Activated CD4-positive, alpha-beta T cell treated with anti-CD3 and anti-CD28 coated beads, Interleukin-2, amount 10 ng/mL, durations not matched to agents 7 days and 5 days (primary cell): ENCODE measurements at places on chromosomes 6 and 20. TPM values are rescaled to one million over a fixed set of nuclear protein-coding genes. Genes with fewer than 3 reads are reported as not detected.

DNA sequence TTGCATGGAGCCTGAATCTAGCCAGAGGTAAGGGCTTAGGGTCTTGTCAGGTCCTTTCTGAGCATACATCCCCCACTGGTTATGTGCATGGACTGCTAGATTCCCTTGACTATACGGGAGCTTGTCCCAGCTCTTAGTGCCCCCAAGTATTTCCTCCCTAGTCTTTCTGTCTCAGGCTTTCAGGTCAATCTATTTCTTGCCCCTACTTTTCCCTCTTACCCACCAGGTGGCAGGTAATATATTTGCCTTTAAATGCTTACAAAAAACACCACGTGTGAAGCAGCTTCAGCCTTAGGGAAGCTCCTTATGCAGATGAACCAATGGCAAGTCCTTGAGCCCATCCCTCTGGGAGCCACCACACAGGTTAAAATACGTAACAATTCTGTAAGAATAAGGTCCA lies 454.2 kb downstream of the GRIK2 start:
- no peaks in the 10 kb centered on the region for H3K36me3 ChIP-seq
- no peak overlapping the region for H3K27ac ChIP-seq
- no peaks in the 10 kb centered on the region for H3K4me1 ChIP-seq

GRCh38 chr6:107868867-107869611 lies 44.9 kb upstream of the SCML4 start:
- peaks cover 19% of the 10 kb centered on the region for H3K4me1 ChIP-seq
- H3K4me3 ChIP-seq: no peak overlapping the region
- no peaks in the 10 kb centered on the region for H3K27me3 ChIP-seq
- H3K27ac ChIP-seq: no peak overlapping the region
- peaks cover 21% of the 10 kb centered on the region for H3K36me3 ChIP-seq
- no peak for DNase-seq

DNA sequence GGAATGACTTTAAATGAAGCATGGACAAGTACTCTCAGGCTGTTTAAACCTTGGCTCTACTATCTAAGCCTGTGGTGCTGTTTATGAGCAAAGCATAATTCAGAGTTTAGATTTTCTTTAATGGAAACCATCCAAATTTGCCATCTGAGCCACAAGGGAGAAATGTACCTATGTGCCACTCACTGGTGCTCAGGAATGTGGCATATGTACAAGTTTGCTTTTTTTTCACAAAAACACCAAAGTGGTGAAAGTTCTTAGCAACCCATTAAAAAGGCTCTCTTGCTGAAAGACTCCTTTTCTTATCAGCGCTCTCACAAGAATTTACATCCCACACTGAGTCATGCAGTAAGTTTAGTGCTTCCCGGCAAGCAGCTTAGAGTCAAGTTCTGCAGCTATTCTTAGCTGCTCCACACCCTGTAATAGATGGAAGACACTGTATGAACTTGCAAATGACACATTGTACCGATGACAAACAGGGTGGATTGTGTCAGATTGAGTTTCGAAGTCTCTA lies 57.3 kb upstream of the MLIP start:
- no peaks in the 10 kb centered on the region for H3K36me3 ChIP-seq
- H3K27ac ChIP-seq: no peak overlapping the region
- H3K4me1 ChIP-seq: no peaks in the 10 kb centered on the region
- H3K4me3 ChIP-seq: no peak overlapping the region
- no peak for DNase-seq
- H3K27me3 ChIP-seq: no peaks in the 10 kb centered on the region

DNA sequence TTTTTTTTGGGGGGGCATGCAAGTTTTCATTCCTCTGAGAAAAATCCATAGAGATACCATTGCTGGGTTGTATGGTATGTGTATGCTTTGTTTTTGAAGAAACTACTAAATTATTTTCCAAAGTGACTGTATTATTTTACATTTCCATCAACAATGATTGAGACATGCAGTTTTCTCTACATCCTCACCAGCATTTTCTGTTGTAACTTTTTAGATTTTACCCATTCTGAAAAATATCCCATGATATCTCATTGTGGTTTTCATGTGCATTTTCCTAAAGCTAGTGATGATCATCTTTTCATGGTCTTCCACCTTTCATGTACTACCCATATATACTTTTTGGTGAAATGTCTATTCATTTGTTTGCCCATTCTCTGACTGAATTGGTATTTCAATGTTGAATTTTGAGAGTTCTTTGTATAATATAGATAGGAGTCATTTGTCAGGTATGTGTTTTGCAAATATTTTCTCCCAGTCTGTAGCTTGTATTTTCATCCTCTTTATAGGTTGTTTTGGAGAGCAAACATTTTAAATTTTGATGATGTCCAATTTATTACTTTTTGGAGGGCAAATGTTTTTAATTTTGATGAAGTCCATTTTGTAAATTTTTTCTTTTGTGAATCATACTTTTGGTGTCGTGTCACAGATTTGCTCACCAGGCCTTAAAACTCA lies 827.5 kb upstream of the CITED2 start:
- DNase-seq: no peak
- H3K27ac ChIP-seq: no peak overlapping the region
- H3K27me3 ChIP-seq: no peaks in the 10 kb centered on the region
- no peaks in the 10 kb centered on the region for H3K36me3 ChIP-seq
- no peaks in the 10 kb centered on the region for H3K4me1 ChIP-seq
- H3K4me3 ChIP-seq: no peak overlapping the region

DNA sequence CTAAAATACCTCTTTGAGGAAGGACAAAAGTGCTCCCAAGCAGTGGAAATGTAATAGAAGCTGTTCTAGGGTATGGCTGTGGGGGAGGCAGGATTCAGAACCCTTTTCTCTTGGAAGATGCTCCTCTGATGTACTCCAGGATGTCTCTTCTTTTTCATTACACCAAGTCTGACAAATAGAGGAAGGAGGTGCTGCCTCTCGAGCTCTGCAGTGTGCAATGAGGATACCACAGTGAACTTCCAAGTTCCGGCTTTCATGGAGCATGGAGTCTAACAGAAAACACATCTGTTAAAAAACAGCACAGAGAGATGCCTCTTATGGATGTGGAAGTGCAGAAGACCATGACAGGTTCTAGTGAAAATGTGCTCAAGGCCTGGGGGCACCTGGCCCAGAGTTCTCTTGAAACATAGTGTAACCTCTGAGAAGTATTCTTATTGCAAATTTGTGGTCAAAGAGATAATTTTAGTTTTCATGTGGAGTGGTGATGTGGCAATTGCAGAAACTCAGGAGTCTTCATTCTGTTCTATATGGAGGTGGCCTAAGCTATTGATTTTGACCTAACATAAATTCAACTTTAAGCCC lies 362.0 kb upstream of the CITED2 start:
- H3K4me3 ChIP-seq: no peak overlapping the region
- no peaks in the 10 kb centered on the region for H3K36me3 ChIP-seq

- peak overlapping the region; percentile 90 for H3K27ac ChIP-seq
- H3K27me3 ChIP-seq: no peaks in the 10 kb centered on the region
- peak overlapping the region; percentile 85 for H3K4me3 ChIP-seq
- H3K4me1 ChIP-seq: peaks cover 94% of the 10 kb centered on the region
- DNase-seq: no peak
These were observed 24.6 kb downstream of the RIPOR2 start for GRCh38 chr6:24910961-24911725.

DNA sequence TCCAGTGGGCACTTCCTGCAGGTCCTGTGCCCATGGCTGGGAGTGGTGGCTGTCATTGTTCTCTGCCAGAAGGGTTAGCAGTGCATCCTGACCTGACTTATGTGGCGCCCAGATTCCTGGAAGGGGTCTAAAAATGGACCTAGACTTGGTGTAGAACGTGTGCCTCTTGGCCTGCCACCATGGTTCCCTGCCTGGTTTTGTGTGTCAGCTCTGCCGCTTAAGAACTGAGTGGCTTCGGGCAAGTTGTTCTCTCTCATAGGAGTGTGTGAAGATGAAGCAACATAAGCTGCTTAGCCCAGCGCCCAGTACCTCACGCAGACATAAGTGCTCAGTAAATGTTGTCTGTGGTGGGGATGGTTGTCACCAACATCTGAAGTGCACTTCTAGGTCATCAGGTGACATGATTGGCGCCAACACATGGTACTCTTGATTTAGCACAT lies 52.1 kb downstream of the PTPN1 start:
- no peak overlapping the region for H3K27ac ChIP-seq
- DNase-seq: no peak
- H3K4me1 ChIP-seq: peaks cover 56% of the 10 kb centered on the region
- H3K36me3 ChIP-seq: peaks cover 67% of the 10 kb centered on the region
- H3K4me3 ChIP-seq: no peak overlapping the region

DNA sequence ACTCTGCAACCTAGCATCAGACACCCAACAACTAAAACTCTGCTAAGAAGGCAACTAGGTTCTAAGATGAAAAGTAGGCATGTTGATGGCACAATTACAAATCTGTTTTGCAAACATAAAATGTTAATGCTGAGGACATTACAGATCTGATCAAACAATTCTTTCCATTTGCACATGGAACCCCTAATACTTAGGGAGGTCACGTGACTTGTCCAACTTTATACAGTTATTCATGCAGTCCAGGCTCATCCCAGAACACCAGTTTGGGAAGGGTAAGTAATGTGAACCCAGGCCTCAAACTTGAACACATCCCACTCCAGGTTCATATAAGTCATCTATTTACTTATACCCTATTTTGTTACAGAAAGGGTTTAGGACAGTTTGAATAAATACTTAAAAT lies 247.2 kb downstream of the HACE1 start:
- no peak overlapping the region for H3K4me3 ChIP-seq
- H3K27ac ChIP-seq: no peak overlapping the region
- no peaks in the 10 kb centered on the region for H3K27me3 ChIP-seq
- no peaks in the 10 kb centered on the region for H3K4me1 ChIP-seq
- no peaks in the 10 kb centered on the region for H3K36me3 ChIP-seq

DNA sequence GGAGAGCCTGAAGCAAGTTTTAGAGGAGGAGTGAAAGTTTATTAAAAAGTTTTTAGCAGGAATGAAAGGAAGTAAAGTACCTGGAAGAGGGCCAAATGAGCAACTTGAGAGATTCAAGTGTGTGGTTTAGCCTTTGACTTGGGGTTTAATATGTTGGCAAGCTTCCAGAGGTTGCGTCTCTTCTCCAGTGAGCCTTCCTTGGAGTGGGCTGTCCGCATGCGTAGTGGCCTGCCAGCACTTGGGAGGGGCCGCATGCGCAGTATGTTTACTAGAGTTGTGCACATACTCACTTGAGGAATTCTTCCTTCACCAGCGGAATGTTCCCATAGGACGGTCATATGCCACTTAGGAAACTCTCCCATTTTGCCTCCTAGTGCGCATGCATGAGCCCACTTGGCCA lies 235.2 kb downstream of the ALDH8A1 start:
- H3K27ac ChIP-seq: no peak overlapping the region
- H3K36me3 ChIP-seq: no peaks in the 10 kb centered on the region
- DNase-seq: no peak

- no peak overlapping the region for H3K4me3 ChIP-seq
- peaks cover 20% of the 10 kb centered on the region for H3K4me1 ChIP-seq
- peaks cover 1% of the 10 kb centered on the region for H3K36me3 ChIP-seq
- H3K27me3 ChIP-seq: no peaks in the 10 kb centered on the region
These were observed 26.7 kb downstream of the MAN1A1 start for GRCh38 chr6:119322715-119323350.

GRCh38 chr6:130947464-130947863 lies 115.6 kb downstream of the EPB41L2 start:
- H3K36me3 ChIP-seq: no peaks in the 10 kb centered on the region
- H3K27me3 ChIP-seq: no peaks in the 10 kb centered on the region
- no peak for DNase-seq
- H3K27ac ChIP-seq: no peak overlapping the region
- H3K4me1 ChIP-seq: no peaks in the 10 kb centered on the region

DNA sequence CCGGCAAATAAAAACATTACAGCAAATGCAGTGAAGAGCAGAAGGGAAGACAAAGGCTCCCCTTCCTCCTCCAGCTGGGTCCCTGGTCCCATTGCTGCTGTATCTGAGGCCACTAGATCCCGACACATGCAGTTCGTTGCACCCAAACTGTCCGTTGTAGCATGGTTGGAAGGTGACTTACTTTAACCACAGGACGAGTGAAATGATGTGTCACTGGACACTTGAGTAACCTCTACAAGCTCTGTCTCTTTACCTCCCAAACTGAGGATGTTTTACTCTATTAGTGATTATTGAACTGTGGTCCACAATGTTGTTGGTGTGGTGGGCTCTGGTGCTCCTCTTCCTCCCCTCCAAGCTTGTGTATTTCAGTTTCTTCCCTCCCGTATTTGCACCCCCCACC lies 46.2 kb upstream of the ARMH2 start:
- no peaks in the 10 kb centered on the region for H3K27me3 ChIP-seq

- H3K36me3 ChIP-seq: no peaks in the 10 kb centered on the region
- DNase-seq: no peak
- peaks cover 31% of the 10 kb centered on the region for H3K27me3 ChIP-seq
- no peak overlapping the region for H3K4me3 ChIP-seq
These were observed 28.9 kb downstream of the TPD52L1 start for GRCh38 chr6:125182237-125183008.

DNA sequence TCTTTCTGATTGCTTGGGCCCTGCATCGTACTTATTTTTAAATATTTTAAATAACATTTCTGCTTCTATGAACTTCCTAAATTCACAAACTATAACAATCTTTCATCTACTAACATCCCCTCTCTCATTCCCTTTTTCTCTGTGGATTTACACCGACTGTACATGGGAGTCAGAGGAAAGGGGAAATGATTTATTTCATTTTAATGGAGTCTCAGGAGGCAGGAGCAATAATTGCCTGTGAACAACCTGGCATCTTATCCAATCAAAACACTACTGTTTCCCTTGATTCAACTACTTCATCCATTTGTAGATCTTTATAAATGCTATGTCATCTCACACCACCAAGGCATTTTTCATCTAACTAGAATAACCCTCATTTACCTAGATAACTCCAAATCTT lies 89.6 kb downstream of the FHL5 start:
- DNase-seq: no peak
- H3K36me3 ChIP-seq: no peaks in the 10 kb centered on the region
- H3K27ac ChIP-seq: no peak overlapping the region
- H3K4me3 ChIP-seq: no peak overlapping the region
- peaks cover 5% of the 10 kb centered on the region for H3K27me3 ChIP-seq
- H3K4me1 ChIP-seq: peaks cover 3% of the 10 kb centered on the region

- H3K4me3 ChIP-seq: no peak overlapping the region
- H3K27ac ChIP-seq: no peak overlapping the region
- H3K27me3 ChIP-seq: peaks cover 7% of the 10 kb centered on the region
- H3K36me3 ChIP-seq: no peaks in the 10 kb centered on the region
- DNase-seq: no peak
These were observed 15.1 kb upstream of the HLA-DOA start for GRCh38 chr6:33024521-33024920.

The CTCFL gene
- not detected for total RNA-seq

The PPP1R14C gene
- total RNA-seq: not detected

The POLR3F gene
- 9.3 TPM for total RNA-seq

The TGM6 gene
- total RNA-seq: not detected

The FAM83B gene
- total RNA-seq: not detected

The FERMT1 gene
- total RNA-seq: not detected

The CFAP61 gene
- not detected for total RNA-seq

The LGSN gene
- total RNA-seq: not detected

The CD93 gene
- 1.8 TPM for total RNA-seq

The FUT9 gene
- not detected for total RNA-seq

The AURKA gene
- 73.6 TPM for total RNA-seq

The SHLD1 gene
- 12.4 TPM for total RNA-seq
